ENCODE measurements at places on chromosomes 3 and 15.
A peak's percentile ranks its signal among the peaks of the same experiment; 100 is the strongest.

GRCh38 chr3:124731760-124732159 is 1.5 kb downstream of the UMPS start:
- DNase-seq = no peak

DNA sequence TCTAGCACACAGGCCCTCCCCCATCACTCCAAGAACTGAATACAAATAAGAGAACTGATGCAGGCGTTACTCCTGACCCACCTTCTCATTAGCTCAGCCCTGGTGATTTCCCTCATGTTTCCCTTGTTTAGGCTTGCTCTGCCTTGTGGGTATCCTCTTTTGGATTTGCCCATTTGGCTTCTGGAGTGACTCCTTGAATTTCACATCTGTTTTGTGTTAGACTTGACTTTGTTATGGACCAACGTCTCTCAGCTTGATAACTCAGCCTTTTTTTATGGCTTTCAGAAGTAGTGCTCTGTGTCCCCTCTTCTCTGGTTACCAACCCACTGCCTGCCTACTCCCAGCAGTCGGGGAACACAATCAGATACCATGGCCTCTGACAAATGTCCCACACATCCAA is 11.3 kb upstream of the TMOD3 start:
- no peak for DNase-seq

DNA sequence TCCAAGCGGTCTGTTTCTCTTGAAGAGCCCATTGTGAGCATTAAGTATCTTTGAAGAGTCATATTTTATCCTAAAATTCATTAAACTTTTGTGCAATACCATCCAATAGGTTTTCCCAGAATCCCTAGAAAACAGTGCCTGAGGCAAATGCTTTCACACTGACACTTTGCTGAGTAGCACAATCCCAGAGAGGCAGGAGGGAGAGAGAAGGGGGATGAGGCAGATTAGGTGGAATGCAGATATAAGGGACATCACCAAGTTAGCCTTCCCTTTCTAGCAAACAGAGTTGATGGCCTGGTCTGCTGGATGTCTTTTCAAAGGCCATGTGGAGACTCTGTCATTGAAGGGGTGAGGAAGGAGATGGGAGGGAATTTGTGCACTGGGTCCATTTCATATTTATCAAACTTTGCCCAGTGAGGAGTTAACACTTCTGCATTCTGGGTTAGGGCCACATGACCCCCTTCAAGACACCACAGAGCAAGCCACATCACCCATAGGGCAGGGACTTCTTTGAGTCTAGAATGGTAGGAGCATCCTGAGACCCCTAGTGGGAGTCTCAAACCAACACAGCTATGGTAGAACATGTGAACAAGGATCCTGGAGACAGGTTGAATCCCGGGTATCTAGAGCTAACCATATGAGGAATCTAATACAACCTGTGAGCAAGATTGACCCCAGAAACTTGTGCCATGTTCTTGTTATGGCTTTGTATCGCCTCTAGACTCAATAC is 32.0 kb upstream of the SEMA6D start:
- no peak for DNase-seq

- peak; percentile 5 for DNase-seq
Measured at GRCh38 chr3:175193815-175194518, 334.8 kb downstream of the NAALADL2 start.

DNA sequence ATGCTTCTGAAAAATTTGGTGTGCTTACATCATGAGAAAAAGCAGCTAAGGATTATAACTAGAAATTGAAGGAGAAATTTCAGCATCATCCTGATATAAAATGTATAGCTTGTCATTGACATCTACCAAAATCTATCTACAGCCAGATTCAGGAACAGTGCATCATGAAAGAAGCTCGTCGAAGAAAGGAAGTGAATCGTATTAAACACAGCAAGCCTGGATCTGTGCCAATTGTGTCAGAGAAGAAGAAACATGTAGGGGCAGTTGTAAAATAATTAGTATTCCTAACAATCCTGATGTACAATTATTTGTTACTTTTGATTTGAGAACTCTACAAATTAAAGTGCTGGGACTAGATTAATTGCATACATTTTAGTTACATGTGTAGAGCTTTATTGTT is 37.2 kb downstream of the AP4E1 start:
- DNase-seq = no peak

DNA sequence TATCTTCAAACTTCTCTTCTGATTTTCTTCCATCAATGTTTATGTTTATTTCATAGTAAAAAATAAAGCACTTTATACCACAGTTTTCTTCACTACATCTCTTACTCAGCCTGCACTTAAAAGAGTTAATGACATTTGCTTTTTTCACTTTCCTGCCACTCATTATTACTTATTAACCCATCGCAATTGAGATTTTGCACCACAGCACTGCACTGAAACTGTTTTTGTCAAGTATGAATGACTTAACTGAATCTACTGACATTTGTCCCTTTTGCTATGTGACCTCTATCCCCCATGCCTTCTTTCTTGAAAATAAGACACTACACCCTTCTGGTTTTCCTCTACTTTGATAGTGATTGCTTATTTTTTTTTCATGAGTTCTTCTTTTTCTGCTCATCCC is 739.7 kb upstream of the DPPA4 start:
- DNase-seq = no peak

DNA sequence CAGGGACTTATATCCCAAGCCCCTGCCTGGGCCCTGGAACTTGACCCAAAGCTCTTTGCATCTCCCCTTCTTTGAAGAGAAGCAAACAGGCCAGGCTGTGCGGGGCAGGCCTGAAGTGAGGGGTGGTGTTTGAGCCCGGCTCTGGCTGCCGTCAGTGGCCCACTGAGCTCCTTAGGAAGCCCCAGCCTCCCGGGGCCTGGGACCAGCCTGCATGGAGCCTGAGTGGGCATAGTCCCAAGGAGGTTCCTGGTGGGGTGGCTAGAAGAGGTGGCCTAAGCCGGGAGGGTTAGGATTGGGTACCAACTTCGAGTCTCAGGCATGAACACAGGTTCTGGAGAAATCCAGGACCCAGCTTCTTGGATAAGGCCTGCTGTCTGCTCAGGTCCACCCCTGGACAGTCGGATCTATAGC is 6.4 kb downstream of the TMIE start:
- no peak for DNase-seq

DNA sequence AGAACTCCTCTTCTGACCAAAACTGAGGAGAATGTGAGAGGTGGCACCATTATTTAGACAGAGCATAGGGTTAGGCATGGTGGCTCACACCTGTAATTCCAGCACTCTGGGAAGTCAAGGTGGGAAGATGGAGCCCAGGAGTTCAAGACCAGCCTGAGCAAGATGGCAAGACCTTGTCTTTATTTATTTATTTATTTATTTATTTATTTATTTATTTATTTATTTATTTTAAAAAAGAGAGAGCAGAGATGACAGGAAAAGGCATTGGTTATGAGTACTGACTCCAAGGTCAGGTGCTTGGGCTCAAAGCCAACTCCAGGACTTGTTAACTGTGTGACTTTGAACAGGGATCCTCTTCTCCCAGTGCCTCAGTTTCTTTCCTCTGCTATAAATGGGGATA is 217.7 kb downstream of the MEX3B start:
- no peak for DNase-seq

DNA sequence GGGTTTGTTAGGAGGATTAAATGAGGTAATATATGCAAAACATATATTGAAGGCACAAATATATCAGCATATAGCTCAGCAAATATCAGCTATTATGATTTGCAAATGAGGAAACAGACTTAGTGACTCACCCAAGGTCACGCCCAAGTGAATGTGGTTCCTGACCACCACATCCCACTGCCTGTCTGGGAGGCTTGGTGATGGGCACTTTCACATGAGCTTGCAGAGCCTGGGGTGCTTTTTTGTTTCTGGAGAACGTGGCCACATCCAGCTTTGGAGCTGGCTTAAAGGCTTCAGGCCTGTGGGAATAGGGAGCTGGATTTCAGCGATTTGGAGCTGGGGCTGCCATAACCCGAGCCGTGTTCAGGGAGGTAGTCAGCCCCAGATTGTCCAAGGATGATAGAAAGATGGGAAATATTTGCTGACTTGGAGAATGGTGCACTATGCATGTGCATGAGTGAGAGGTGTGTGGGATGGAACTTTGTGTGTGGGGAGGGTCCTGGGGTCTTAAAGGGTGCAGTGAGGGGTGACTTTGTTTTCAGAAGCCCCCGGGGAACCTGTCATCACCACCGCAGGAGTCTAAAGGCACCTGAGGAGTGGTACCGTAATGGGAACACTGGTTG is 12.0 kb upstream of the FGD5 start:
- DNase-seq = no peak

- no peak for DNase-seq
Measured at GRCh38 chr3:52423173-52423572, 21.7 kb downstream of the SEMA3G start.

DNA sequence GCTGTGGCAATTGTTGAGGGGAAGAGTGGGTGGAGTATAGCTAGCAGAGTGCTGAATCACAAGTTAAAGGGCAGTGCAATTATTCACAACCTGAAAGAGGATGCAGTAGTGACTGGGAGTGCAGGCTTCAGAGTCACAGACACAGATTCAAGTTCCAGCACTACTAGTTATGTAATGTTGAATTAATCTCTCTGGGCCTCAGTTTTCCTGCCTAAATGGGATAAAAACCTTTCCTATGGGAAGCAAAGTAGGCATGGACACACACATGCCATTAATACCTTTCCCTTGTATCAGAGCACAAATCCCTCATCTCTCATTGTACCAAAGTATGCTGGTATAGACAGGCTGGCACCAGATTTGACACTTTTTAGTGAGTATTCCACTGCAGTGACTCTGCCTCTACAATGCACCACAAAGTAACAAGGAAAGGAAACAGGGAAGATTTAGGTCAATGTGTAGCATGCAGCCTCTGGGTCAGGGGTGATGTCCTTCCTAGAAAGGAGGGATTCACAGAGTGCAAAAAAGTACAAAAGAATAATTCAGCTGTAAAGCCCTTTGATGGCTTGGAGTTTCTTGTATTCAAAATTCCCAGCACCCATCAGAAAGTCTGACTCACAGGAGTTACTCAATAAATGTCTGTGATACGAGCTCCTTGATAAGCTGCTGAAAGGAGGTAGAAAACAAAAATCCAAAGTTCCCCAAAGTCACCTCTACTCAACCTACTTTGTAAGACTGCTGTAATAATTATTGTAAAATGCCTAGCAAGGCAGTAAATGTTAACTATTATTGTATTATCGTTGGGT is 507.5 kb upstream of the TGFBR2 start:
- peak; percentile 25 for DNase-seq

DNA sequence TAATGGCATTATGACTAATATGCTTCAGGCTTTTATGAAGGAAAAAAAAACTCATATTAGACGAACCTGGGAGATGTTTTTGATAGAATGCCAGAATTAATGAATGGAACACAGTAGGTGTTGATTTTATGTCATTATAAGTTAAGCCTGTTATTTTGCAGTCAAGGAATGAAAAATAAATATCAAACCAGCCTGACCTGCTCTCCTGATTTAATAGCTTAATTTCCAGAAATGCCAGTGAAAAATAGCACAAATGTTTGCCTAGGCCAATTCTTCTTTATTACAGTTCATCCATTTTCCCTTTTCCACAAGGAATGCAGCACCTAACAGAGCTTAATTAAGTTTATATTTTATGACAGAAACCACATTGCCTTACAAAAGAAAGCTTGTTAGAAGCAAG is 292.0 kb downstream of the TBL1XR1 start:
- DNase-seq = no peak

Data from AG08396 (cell line).